Lung (tissue), 17 donors: ENCODE measurements at places on chromosomes 7 and 10.

- no peak for DNase-seq
Observed at GRCh38 chr10:43843321-43844101, 194.8 kb upstream of the ZNF32 start.

- peak; percentile 83 for DNase-seq
Observed at GRCh38 chr10:3906511-3907111, 121.6 kb upstream of the KLF6 start.

- DNase-seq: no peak
Observed at GRCh38 chr7:85160223-85160622, 26.6 kb downstream of the SEMA3D start.

GRCh38 chr7:132871419-132871818, 210.5 kb downstream of the CHCHD3 start:
- DNase-seq: no peak
